ENCODE measurements at places on chromosomes 7 and 10.

DNA sequence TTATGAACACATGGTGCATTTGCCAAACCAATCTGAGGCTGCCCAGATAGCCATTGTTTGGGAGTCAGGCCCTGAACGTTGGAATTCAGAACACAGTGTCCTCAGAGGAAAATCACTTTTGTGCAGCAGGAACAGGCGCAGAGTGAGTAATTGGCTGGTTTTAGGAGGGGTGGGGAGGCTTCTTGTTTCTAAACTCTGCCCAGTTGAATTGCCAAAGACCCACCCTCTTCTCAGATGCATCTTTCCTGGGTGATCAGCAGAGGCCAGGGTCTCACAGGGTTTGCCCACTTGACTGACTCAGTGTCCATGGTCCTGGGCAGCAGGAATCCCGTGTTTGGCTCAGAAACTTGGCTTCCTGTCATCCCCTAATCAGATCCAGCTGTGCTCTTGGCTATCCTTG is 24.3 kb downstream of the PRLHR start:
- no peak for DNase-seq

- DNase-seq, result no peak
These were observed 28.6 kb downstream of the VIM start for GRCh38 chr10:17256627-17257026.

DNA sequence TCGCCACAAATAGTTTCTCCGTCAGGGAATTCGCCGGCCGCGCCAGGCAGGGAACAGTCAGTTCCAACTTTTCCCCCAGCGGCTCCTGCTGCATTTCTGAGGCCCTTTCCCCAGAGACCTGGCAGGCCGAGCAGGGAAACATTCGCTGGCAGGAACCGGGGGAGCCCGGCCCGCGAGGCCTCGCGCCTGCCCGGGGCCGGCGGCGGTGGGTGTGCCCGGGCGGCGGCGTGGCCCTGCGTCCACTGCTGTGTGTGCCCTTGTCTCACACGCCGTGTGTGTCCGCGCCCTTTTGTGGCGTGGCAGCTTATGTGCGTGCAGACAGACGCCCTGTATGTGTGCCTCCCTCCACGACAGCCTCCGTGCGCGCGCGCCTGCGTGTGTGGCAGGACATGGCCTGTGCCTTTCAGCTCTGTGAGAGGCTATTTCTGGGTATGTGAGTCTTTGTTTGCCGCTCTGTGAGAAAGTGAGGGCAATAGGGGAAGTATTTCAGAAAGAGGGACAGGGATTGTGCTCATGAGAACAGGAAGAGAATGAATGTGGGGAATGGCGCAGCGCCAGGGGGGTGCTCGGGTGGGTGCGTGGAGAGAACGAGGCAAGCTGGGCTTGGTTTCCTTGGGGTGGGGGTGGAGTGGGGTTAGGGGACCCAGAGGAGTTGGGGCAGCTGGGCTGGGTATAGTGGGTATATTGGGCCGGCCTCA is 689 bp upstream of the SMARCD3 start:
- DNase-seq, result no peak

DNA sequence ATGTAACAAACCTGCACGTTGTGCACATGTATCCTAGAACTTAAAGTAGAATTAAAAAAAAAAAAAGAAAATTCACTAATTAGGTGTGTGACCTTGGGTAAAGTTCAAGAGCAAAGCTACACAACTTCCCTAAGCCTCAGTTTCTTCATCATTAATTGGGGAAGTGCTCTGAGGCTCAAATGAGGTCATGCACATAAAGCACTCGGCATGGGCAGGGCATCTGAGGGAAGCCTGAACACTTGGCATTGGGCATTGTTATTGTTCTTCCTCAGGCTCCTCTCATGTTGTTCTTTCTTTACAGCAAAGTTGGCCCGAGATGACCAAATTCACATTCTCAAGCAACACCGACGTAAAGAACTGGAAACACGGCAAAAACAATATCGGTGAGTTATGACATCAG is 21.5 kb downstream of the ALOX5 start:
- no peak for DNase-seq

DNA sequence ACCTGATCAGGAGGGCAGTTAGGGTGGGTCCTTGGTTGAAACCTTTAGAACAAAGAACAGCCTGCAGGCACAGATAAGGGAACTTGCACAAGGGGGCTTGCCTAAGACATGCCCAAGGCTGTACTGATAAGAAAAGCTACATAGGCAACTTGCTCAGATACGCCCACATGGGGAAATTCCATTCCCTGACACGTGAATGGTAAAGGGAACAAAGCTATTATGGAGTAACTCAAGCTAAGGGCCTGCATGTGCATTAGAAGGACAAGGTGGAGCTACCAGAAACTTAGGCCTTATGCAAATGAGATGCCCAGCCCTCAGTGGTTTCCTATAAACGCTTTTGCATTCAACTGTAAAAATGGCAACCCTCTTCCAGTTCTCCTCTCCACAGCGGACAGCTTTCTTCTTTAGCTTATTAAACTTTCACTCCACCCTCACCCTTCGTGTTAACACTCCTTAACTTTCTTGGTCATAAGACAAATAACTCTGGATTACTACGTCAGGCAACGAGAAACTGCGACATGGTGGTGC is 1192.1 kb upstream of the CELF2 start:
- DNase-seq, result no peak

DNA sequence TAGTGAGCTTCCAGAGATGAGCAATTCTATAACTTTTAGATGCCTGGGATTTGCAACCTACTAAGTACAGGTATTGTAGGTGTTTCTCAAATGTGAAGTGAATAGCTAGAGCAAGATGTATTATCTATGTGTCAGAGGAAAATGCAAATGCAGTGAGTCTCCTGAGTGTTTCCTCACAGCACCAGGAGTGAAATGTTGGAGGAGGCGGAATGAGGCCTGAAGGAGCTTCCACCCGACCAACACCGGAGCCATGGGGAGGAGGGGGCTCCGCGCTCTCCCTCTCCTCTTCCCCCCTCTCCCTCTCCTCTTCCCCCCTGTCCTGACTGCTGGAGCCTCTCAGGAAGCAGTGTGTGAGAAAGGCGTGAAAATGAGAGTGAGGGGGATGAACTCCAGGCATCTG is 79.9 kb upstream of the RNF32 start:
- no peak for DNase-seq

DNA sequence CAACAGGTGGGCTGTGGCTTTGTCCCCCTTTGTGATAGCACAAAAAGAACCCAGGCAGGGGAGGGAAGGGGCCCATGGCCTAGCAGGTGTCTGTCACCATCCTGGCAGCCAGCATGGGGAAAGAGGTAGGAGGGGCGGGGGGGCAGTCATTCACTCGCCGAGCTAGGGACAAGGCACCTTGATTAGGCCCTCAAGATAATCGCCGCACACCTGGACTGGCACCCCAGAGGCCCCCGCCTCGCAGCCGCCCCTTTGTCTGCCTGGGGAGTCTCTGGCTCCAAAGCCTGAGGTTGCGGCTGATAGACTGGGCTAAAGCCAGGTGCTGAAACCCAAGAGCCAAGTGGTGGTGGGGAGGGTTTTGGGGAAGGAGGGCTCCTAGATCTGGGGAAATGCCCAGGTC is 151.2 kb upstream of the PCBD1 start:
- no peak for DNase-seq

GRCh38 chr10:102813734-102814452 is 23.3 kb downstream of the CYP17A1 start:
- DNase-seq, result no peak

DNA sequence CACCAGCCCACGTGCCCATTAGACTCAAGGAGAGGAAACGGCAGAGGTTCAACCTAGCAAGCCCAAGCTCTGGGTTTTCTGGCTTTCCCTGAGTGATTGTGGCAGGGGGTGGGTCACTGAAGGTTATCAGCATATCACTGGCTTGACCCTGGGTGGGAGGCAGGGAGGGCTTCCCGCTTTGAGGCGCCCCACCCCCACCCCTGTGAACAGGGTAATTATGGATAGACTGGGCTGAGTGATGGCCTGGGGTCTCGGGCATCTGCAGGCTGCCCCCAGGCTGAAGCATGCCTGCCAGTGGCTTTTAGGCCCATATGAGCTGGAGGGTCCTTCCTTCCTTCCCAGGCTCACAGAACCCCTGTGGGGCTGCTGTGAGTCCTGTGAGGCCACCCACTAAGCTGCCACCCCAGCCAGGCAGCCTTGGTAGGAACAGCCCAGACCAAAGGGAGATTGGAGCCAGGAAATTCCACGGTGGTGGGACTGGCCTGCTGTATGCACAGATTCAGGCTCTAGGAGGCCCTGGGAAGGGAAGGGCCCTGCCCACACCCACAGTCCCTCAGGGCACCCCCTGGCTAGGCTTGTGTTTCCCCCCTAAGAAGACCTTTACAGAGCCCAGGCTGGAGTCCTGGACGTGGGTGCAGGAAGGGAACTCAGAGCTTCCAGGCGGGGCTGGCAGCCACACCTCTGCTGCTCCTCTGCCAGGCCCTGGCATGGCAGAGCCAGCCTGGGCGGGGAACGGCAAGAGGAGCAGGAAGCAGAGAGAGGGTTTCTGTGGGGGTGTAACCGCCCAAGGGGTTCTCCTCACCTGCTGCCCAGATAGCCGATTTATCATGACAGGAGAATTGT is 33.1 kb downstream of the GPRIN2 start:
- no peak for DNase-seq

GRCh38 chr10:124091646-124092249 is 1.6 kb downstream of the CHST15 start:
- DNase-seq, result no peak

- no peak for DNase-seq
These were observed 3.4 kb upstream of the CDK13 start for GRCh38 chr7:39946693-39947092.

DNA sequence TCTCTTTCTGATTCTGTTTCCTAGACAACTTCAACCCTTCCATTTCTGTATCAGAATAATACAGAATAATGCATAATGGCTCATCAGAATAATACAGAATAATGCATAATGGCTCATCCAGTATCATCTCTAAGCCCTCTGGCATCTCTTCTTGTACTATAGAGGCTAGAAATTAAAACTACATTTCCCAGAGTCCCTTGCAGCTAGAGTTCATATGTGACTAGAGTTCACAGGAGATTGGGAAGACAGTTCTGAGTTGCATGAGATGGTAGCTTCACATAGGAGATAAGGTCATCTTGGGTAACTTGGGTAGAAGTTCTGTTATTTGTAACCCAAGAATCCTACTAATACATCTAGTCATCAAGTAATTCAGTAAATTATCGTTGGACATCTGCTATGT is 122.9 kb upstream of the NRBF2 start:
- DNase-seq, result no peak

- no peak for DNase-seq
These were observed 29.9 kb upstream of the DDX50 start for GRCh38 chr10:68871105-68871711.

DNA sequence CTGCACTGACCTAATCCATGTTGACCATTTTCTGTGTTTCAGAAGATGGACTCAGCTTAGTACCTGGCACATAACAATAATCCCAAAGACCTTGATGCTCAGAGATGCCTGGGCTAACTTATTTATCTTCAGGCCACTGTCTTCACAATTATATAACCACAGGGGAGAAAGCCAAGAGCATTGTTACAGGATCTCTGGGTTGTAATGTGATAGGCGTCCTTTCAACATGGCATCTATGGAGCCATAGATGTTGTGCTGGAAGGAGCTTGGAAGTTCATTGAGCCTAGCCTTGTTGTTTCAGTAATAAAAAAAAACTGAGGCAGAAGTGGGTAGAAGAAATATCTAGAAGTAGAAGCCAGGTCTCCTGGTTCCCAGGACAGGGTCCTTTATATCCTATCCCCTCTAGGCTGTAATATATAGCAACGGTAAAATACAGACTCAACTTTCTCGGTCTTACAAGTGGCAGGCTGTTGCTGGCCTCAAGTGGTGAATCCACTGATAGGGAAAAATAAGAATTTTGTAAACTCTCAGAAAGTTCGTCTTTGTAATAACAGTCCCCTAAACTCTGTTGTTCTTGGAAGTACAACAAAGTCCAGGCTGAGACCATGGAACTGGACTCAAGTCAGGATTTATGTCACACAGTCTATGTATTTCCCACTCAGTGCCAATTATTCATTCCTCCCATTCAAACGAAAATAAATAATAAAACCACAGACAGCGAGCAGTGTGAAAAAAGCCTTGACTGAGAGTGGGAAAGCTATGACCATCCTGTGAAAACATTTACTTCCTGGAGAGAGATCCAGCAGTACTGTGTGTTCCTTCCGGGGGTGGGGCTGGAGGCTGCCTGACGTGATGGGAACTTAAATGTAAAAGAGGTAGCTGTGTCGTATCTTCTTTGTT is 277.6 kb downstream of the REEP3 start:
- DNase-seq, result no peak

DNA sequence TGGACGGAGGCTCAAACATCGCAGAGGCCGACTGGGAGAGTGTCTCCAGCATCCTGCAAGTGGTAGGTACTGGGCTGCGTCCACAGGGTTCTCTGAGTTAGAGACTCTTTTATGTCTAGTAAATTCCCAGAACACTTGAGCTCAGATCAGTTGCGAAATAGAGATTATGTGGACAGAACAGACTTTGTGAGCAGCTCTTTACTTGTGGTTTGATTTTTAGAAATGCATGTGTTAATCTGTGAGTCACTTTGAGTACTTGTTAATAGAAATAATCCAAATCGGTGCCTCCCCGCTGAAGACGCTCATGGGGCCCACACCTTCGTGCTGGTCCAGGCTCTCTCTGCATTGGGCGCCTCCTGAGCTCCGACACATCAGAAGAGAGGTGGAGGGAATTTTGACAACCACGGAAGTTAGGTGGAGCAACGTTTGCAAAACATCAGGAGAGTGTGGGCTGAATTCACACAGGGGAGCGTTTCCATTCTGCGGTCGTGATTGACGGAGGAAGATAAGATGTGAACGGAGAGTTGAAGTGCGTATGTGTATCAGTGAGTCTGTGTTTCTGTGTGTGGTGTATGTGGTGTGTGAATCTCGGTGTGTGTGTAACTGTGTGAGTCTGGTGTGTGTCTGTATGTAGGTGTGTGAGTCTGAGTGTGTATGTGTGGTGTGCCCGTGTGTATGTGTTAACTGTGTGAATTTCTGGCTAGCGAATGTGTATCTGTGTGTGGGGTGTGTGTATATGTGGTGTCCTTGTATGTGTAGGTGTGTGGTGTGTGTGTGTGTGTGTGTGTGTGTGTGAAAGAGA is 32.1 kb downstream of the PFKP start:
- no peak for DNase-seq
